ENCODE measurements at places on chromosomes 3 and 15.

DNA sequence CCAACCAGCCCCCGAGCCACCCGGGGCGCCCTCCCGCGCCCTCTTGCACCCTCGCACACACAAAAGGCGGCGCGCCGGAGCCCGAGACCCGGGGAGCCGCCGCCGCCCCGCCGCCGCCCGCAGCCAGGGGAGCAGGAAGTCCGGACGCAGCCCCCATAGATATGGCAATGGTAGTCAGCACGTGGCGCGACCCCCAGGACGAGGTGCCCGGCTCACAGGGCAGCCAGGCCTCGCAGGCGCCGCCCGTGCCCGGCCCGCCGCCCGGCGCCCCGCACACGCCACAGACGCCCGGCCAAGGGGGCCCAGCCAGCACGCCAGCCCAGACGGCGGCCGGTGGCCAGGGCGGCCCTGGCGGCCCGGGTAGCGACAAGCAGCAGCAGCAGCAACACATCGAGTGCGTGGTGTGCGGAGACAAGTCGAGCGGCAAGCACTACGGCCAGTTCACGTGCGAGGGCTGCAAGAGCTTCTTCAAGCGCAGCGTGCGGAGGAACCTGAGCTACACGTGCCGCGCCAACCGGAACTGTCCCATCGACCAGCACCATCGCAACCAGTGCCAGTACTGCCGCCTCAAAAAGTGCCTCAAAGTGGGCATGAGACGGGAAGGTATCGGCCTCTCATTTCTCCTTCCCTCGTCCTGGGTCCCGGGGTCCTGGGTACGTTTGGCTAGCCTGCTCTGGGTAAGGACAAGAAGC, 1.6 kb downstream of the NR2F2 start:
- DNase-seq, result no peak

DNA sequence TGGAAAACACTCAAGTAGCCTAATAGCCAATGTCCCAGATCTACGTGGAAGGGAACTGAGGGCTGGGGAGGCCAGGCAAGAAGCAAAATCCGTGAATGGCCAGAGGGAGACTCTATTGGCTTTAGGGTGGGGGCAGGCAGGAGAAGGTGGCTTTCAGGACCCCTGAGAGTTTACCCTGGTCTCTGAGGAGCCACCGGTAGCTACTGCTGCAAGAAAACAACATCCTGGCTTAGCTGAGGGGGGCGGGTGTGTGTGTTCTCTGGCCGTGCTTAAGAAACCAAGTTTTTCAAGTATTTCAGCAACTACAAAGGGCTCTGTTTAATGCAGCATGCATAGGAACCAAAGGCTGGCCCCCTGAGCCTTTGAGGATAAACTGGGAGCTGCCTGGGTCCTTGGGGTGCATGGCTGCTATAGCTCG, 47.6 kb upstream of the TRPM1 start:
- no peak for DNase-seq

GRCh38 chr3:9876991-9877390, 3.1 kb downstream of the CIDEC start:
- no peak for DNase-seq

- no peak for DNase-seq
Measured at GRCh38 chr3:141392416-141392815, 24.1 kb downstream of the ZBTB38 start.
